ENCODE measurements at places on chromosomes 7 and 10.

- no peak for ATAC-seq
Observed at GRCh38 chr7:92569137-92569536, 21.1 kb downstream of the FAM133B start.

DNA sequence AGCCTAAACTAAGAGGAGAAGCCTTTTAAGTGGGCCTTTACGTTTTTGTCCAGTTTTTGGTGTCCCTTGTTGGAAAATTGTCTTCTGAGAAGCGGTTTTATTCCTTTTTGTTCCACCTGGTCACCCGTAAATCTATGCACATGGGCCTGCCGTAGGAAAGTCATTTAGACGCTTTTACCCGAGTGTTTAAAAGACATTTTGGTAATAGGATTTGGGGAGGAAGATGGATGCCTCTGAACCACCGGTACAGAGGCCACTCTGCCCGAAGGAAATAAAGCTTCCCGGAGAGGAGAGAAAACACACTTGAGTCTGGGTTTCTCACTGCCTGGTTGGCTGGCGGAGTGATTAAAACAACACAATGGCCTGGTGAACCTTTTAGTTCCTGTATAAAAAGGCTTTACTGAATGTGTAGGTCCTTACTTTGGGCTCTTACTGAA, 760 bp downstream of the THNSL1 start:
- ATAC-seq = no peak

DNA sequence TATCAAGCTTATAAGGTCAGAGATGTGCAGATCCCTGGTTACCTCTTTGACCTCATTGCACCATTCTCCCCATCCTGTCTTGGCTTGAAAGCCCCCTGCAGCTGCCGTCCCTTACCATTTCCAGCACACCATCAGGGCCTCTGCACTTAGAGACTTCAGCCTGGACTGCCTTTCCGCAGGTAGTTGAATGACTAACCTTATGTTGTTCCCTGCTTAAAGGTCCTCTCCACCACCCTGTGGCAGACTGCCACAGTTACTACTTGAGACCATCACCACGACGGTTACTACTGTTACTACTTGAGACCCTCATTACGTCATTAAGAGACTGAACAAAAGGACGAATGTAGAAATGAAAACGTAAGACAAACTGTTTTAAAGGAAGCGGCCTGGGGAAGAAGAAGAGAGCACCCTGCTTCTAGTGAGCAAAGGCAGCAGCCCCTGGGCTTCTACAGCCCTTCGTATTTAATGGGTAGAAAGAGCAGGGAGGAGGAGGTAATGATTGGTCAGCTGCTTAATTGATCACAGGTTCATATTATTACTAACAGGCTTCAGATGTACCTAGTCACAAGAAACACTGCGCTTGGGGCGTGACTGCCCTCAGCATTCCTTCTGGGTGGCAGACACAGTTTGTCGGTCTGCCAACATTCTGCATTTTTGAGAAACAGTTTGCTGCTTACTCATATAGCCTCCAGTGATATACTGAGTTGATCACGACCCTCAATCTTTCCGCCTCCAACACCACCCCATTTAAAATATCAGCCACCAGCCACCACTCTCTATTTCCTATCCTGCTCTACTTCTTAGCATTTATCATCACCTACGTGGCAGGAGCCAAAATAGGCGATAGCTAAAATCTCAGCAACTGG, 74.1 kb upstream of the PARD3 start:
- ATAC-seq = peak; percentile 30

DNA sequence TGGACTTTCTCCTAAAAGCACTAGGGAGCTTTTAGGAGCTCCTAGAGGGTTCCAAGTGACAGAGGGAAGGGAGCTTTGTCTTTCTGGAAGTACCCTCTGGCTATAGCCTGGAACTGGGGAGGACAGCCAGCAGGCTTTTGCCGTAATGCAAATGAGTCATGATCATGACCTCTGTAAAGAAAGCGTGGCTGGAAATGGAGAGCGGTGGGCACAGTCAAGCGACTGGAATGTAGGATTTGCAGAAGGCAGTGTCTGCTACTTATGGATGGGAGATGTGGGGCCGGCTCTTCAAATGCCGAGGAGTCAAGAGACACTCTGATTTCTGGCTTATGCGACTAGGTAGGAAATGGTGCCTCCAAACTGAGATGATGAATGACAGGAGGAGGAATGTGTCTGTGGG, 34.6 kb upstream of the PLPP4 start:
- peak; percentile 86 for ATAC-seq

GRCh38 chr10:58017719-58018367, 249.9 kb downstream of the IPMK start:
- ATAC-seq = peak; percentile 66

GRCh38 chr7:91533996-91534395, 269.8 kb downstream of the FZD1 start:
- no peak for ATAC-seq

DNA sequence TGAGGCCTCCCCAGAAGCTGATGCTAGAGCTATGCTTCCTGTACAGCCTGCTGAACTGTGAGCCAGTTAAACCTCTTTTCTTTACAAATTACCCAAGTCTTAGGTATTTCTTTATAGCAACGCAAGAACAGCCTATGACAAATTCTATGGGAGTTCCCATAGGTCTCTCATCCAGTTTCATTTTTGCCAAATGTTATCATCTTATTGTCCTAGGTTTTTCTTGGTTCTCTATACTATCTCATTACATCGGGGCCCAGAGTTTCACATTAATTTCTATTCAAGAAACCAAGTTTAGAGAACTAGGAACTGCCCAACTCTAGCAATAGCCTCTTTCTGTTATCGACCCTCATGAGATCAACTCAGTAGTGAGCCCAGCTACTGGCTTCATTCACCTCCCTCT, 15.9 kb downstream of the ACTA2 start:
- ATAC-seq = no peak
